ENCODE measurements at places on chromosomes 13 and 19.

- DNase-seq: no peak
Observed at GRCh38 chr13:100464006-100464405, 124.6 kb downstream of the GGACT start.

DNA sequence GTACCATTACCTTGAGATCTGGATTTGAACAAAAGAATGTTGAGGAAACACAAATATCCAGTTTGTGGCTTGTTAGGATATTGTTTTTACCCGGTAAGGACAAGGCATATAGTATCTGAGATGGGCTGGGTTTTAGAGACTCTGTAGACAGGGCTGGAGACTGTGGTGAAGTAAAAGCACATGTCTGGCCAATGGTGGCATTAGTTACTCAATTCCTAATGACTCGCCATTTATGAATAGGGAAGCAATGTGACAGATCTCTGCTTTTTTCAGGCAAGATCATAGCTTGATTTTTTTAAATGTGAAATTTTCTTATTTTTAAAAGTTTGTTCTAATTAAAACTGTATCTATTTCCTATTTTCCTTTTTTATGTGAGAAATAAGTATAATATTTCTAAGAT is 371.1 kb upstream of the SPRY2 start:
- DNase-seq: no peak

- peak; percentile 69 for DNase-seq
Observed at GRCh38 chr19:35318679-35319448, 10.1 kb upstream of the CD22 start.

- DNase-seq: no peak
Observed at GRCh38 chr13:46963904-46964303, 67.1 kb upstream of the HTR2A start.

- DNase-seq: no peak
Observed at GRCh38 chr19:50896591-50897190, 14.5 kb downstream of the KLK4 start.

GRCh38 chr19:4361152-4362046 is 18.0 kb downstream of the MPND start:
- DNase-seq: no peak

DNA sequence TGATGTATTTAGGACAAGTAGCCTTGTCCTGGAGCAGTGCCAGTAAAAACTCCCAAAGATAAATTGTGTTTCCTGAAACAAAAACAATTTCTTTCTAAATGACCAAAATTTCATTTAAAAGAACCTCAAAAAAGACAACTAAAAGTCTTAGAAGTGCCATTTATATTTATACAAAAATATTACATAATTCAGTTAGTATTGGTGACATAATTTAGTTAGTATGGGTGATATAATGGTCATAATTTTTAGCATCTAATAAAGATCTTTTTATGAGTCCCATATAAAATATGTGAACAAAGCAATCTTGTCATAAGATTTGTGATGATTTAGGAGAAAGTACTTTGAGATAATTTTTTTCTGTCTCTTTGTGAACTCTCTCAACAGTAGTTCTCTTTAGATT is 76.0 kb downstream of the ELF1 start:
- DNase-seq: no peak

DNA sequence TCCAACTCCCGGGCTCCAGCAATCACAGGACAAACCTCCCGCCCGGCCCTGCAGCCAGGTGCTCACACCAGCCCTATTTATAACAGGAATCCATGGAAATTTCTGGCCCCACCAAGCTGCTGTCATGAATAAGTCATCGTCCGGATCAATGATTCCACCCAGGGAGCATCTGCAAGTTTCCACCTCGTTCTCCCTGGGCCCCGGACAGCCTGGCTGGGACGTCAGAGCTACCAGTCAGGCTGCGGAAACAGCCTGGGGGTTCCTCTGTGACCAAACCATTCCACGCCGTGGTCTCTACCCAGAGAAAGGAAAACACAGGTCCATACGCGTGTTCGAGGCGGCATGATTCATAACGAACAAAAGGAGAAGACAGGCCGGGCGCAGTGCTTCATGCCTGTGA is 20.7 kb upstream of the PTBP1 start:
- no peak for DNase-seq

GRCh38 chr13:66665991-66666390 is 564.1 kb downstream of the PCDH9 start:
- peak; percentile 49 for DNase-seq

DNA sequence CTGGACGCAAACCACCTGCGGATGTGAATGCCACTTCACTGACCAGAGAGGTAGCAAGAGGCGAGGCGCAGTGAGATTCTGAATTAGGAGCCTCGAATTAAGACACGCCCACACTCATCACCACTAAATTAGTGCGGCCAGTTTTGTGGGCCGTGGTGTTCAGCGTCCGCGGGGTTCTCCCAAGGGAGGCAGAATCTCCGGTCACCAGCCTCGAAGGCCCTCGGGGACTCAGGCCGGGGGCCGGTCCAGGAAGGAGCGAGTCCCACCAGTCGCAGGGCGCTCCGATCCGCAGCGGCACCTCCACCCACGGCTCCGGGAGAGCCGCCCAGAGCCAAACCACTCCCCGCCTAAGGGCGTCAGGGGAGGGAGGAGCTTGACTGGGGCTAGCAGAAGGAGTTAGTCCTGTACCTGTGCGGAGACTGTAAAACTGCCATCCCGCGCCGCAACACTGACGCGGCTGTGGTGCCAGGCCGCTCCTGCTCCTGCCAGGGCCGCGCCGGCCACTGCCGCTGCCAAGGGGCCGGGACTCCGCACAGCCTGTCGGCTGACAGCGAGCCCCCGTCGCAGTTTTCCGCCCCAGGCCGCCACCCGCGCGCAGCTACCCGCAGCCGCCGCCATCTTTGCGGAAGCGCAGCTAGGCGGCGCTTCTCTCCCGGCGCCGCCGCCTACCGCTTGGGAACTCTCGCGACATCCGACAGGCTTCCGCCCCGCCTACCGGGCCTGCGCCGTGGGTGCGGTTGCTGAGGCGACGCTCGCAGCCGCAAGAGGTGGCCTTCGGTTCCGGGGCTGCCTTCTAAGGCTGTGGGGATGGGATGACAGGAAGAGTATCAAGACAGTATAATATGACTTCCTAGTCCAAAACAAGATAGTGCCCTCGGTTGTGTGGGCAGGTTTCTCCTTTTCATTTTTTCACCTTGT is at the start of gene MICU2:
MICU2 (minus strand) TSS at position 640 of the 918 bp plus-strand sequence; CDS start at position 618, 22 bp downstream.
- DNase-seq: peak; percentile 84

DNA sequence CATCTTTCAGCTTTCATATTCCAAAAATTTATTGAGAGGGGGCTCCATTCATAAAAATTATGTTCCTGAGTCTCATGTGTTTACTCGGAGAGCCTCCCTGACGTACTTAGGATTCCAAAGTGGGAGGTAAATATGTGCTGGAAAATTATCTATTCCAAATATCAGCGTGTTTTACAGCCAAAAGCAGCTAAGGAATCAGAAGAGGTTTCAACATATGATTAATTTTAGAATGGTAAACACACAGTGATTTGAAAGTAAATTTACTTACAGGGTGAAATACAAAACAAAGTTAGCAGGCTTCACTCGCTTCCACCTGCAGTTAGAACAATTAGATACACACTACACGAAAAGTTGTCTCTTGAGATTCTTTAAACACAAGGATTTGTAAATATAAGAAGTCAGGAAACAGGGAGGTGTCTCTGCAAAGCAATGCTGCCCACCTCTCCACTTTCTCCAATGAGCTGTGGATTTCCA is 313.8 kb upstream of the NBEA start:
- DNase-seq: no peak

Data from occipital lobe (tissue), 3 donors.